Epithelial cell of umbilical artery (primary cell): ENCODE measurements at places on chromosomes 13 and 19. TPM values are rescaled to one million over a fixed set of nuclear protein-coding genes. Genes with fewer than 3 reads are reported as not detected.

Gene LIM2
- total RNA-seq: not detected in 2 replicates

Gene LILRA1
- total RNA-seq: not detected in 2 replicates

Gene DLEU7
- not detected in 2 replicates for total RNA-seq

Gene KLK14
- under 0.01 TPM in 1 of 2 replicates, not detected in the other for total RNA-seq

Gene CCL25
- not detected in 2 replicates for total RNA-seq

Gene CLEC17A
- under 0.01 TPM in 1 of 2 replicates, not detected in the other for total RNA-seq

Gene CEACAM3
- not detected in 2 replicates for total RNA-seq

Gene KCNC3
- total RNA-seq: under 0.01 TPM in 2 replicates

Gene KIR3DL1
- not detected in 2 replicates for total RNA-seq

Gene ZNF600
- total RNA-seq: 2.3 and 4.4 TPM in 2 replicates

Gene NTF4
- not detected in 2 replicates for total RNA-seq

Gene FXYD1
- not detected in 2 replicates for total RNA-seq

Gene KLHL1
- not detected in 2 replicates for total RNA-seq

Gene POU4F1
- 1.6 and 1.7 TPM in 2 replicates for total RNA-seq

Gene CFAP97D2
- not detected in 2 replicates for total RNA-seq

Gene IZUMO2
- total RNA-seq: not detected in 2 replicates

Gene YJU2
- 21.4 and 26.0 TPM in 2 replicates for total RNA-seq

Gene CD209
- total RNA-seq: not detected in 2 replicates

Gene RASGRP4
- total RNA-seq: not detected in 2 replicates

Gene LILRB2
- total RNA-seq: not detected in 2 replicates

Gene BEST2
- not detected in 2 replicates for total RNA-seq

Gene PTGER1
- total RNA-seq: 0.65 and 1.2 TPM in 2 replicates

Gene EFNA2
- total RNA-seq: 0.97 TPM in 1 of 2 replicates, not detected in the other

Gene MYPOP
- total RNA-seq: 1.1 and 1.6 TPM in 2 replicates

Gene SPTBN4
- under 0.01 TPM in 1 of 2 replicates, not detected in the other for total RNA-seq

Gene CACNG6
- total RNA-seq: 2.6 and 3.2 TPM in 2 replicates

Gene FAM216B
- total RNA-seq: not detected in 2 replicates

Gene TLE6
- 4.9 and 7.1 TPM in 2 replicates for total RNA-seq

Gene FREM2
- not detected in 2 replicates for total RNA-seq

Gene DHDH
- not detected in 2 replicates for total RNA-seq

Gene PRODH2
- not detected in 2 replicates for total RNA-seq

Gene IRGC
- not detected in 2 replicates for total RNA-seq

Gene TEKTIP1
- not detected in 2 replicates for total RNA-seq

Gene PSG1
- total RNA-seq: not detected in 2 replicates

Gene CHST8
- total RNA-seq: under 0.01 and 0.15 TPM in 2 replicates

Gene ZNF480
- total RNA-seq: 3.5 and 3.9 TPM in 2 replicates

Gene ZNF837
- 1.2 and 2.9 TPM in 2 replicates for total RNA-seq
